NCI-H460 (cell line): ENCODE measurements at places on chromosomes 6 and 20.

DNA sequence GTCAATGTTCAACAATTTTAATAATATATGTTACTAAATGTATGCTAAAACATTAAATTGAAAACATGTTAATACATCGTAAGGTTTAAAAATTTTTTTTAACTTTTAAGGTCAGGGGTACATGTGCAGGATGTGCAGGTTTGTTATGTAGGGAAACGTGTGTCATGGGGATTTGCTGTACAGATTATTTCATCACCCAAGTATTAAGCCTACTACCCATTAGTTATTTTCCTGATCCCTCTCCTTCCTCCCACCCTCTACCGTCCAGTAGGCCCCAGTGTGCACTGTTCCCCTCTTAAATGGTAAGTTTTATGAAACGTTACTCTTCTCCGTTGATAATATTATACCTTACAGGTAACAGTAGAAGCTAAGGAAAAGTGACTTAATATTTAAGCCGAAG, 15.8 kb downstream of the PDE7B start:
- DNase-seq = no peak

GRCh38 chr20:50587291-50587961, 77.2 kb downstream of the PTPN1 start:
- DNase-seq = no peak

DNA sequence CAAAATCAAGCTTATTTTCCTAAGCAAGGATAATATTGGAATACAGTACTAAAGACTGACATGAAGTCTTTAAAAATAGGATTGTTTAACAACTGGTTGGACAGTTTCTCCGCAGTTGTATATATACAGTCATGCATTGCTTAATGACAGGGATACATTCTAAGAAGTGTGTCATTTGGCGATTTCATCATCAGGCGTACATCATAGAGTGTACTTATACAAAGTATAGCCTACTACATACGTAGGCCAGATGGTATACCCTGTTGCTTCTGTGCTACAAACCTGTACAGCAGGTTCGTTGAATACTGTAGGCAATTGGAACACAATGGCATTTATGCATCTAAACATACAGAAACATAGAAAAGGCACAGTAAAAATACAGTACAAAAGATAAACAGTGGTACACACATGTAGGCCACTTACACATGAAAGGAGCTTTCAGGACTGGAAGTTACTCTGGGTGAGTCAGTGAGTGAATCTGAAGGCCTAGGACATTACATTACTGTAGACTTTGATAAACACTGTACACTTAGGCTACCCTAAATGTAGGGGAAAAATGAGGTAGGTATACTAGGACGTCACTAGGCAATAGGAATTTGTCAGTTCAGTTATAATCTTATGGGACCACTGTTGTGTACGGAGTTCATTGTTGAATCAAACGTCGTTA, 20.1 kb downstream of the HECA start:
- no peak for DNase-seq

DNA sequence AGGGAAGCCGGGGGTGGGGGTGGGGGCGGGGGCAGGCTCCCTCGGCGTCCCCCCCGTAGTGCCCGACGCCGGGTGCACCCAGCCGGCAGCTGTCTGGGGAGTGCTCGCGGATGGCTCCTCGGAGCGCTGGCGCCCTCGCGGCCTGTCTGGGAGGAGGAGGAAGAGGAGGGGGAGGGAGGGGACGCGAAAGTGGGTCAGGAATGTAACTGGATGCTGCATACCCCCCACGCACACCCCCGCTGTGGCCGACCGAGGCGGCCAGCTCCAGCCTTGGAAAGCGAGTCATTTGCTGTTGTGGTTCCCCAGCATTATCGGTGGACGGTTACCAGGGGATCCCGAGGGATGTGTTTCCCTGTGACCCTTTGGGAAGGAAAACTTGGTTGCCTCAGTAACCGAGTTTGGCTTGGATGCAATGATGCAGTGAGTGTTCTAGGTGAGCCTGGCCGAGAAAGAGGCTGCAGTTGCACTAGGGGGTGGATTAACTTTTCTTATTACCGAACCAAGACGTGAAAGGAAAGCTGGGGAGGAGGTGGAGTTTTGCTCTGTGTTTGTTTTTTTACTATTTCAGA, 55.2 kb upstream of the RREB1 start:
- DNase-seq = no peak

DNA sequence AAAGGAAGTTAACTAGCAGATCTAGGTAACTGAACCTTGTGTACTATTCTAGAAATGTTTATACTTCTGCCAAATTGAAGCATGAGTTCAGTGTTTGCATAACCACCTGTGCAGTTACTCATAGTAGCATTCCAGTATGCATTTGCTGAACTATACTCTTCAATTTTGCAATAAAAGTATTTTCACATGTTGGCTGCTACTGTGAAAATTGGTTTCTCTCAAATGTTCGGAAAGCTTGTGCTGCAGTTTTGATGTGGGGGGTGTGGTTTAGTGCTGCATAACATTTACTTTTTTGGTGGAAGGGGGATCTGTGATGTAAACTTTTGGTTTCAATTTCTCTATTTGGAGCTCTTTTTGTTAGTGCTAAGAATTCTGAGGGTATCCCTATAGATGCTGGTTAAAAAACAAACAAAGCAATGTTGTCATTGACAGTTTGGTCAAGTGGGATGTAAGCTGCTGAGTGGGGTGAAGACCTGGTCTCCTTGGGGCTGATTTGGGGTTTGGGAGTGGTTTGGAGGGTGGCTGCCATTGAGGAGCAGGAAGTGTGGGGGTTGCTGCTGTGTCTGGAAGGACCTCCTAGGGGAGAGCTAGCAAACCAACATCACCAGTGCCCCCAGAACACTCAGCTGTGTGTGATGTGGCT, 87.8 kb downstream of the CARMIL1 start:
- no peak for DNase-seq

GRCh38 chr20:38157635-38158495, 7.2 kb downstream of the TGM2 start:
- no peak for DNase-seq

- no peak for DNase-seq
These were observed 733.8 kb upstream of the FLRT3 start for GRCh38 chr20:15071085-15071808.
